T-helper 1 cell treated with Interleukin-12 subunit alpha and Interleukin-12 subunit beta and Interleukin-4 antibody, amounts not matched to agents 30 ng/mL and 1 ng/mL, for 36 hours (primary cell): ENCODE measurements at places on chromosomes 5 and 9. TPM values are rescaled to one million over a fixed set of nuclear protein-coding genes. Genes with fewer than 3 reads are reported as not detected.

INSL4 gene
- not detected in 2 replicates for total RNA-seq

ETF1 gene
- total RNA-seq, result 95.7 and 102 TPM in 2 replicates

SNCAIP gene
- total RNA-seq, result not detected in 2 replicates

SPATA31A3 gene
- total RNA-seq, result not detected in 2 replicates

DPYSL3 gene
- 0.20 and 0.24 TPM in 2 replicates for total RNA-seq

NUTM2F gene
- total RNA-seq, result not detected in 2 replicates

SLC36A2 gene
- total RNA-seq, result not detected in 2 replicates

FSD1L gene
- total RNA-seq, result 5.2 and 5.3 TPM in 2 replicates

STOML2 gene
- 141 and 143 TPM in 2 replicates for total RNA-seq

TICAM2 gene
- total RNA-seq, result 3.3 and 3.5 TPM in 2 replicates

SLC36A3 gene
- total RNA-seq, result not detected in 2 replicates

AIF1L gene
- total RNA-seq, result 0.10 TPM in 2 replicates

SLC46A2 gene
- not detected in 2 replicates for total RNA-seq

PTCD2 gene
- 8.6 and 10.3 TPM in 2 replicates for total RNA-seq

CARD9 gene
- 1.3 and 1.6 TPM in 2 replicates for total RNA-seq

SPINK6 gene
- not detected in 2 replicates for total RNA-seq

BAAT gene
- 0.07 TPM in 1 of 2 replicates, not detected in the other for total RNA-seq

RNF38 gene
- total RNA-seq, result 39.4 and 43.3 TPM in 2 replicates

NR2F1 gene
- not detected in 2 replicates for total RNA-seq

DMRTA1 gene
- total RNA-seq, result not detected in 2 replicates

FOCAD gene
- total RNA-seq, result 28.6 and 31.1 TPM in 2 replicates

MYO10 gene
- not detected in 2 replicates for total RNA-seq

DAB2 gene
- not detected in 2 replicates for total RNA-seq

PIK3R1 gene
- total RNA-seq, result 58.7 and 66.6 TPM in 2 replicates

SPATA31D3 gene
- not detected in 2 replicates for total RNA-seq

USP20 gene
- total RNA-seq, result 107 and 108 TPM in 2 replicates

PCDHB14 gene
- total RNA-seq, result not detected in 2 replicates

MATR3 gene
- total RNA-seq, result 229 and 245 TPM in 2 replicates

PLAC8L1 gene
- 0.96 TPM in 1 of 2 replicates, not detected in the other for total RNA-seq

TMEM174 gene
- not detected in 2 replicates for total RNA-seq

NR5A1 gene
- not detected in 2 replicates for total RNA-seq

CCL27 gene
- total RNA-seq, result 0.39 TPM in 1 of 2 replicates, not detected in the other

C9orf50 gene
- not detected in 2 replicates for total RNA-seq

CHSY3 gene
- total RNA-seq, result not detected in 2 replicates

NMUR2 gene
- total RNA-seq, result not detected in 2 replicates

PCDHGA4 gene
- total RNA-seq, result 0.74 and 0.98 TPM in 2 replicates

C5orf47 gene
- not detected in 2 replicates for total RNA-seq

LHX3 gene
- total RNA-seq, result not detected in 2 replicates

IFNE gene
- 0.32 TPM in 1 of 2 replicates, not detected in the other for total RNA-seq
